ENCODE measurements at places on chromosomes 12 and 14.

GRCh38 chr14:23060536-23061260 is 3.4 kb upstream of the CDH24 start:
- no peak for DNase-seq

GRCh38 chr14:76647697-76648298 is 113.5 kb upstream of the VASH1 start:
- no peak for DNase-seq

DNA sequence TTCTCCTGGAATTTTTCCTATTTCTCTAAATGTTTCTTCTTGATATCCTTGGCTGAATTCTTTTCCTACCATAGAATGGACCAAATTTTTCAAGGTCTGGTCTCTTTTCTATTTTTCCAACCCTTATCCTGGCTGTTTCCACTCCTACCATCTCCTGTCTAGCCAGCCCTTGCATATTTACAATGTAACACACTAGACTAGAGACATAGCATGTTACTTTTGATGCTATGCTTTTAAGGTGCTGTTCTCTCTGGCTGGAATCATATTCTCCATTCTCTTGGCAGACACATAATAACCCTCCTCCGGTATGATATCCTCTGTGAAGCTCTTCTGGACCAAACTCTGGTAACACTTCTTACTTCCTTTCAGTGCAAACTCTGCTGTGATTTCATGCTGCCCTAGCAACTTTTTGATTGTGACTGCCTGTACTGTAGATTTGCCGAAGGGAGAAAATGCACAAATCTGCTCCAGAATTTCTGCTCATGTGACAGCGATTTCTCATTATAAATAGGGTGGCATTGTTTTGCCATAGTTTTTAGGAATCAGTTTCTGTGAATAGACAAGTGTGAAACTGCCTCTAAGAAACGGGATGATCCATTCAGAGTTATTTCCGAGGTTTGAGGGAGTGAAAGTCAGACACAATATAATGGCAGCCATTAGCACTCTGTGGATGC is 284.4 kb downstream of the MDGA2 start:
- no peak for DNase-seq

- no peak for DNase-seq
Observed at GRCh38 chr14:50937325-50937724, 7.0 kb downstream of the PYGL start.

DNA sequence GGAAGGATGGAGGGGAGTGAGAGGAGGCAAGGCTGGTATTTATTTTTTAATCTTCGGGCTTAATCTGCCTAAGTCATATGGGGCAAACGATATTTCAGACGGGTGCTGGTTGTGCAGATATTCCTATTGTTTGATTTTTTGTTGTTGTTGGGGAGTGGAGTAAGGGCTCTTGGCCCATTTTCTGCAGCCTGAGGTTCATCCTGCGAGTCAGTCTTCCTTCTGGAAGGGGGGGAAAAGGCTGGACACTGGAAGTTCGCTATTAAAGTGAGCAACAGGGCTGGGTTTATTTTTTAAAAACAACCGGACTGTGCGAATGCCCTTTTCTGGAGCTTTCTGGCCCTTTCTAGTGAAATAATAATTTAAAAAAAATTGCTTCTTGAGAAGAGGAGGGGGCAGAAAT is 2.3 kb downstream of the NRXN3 start:
- DNase-seq, result no peak

GRCh38 chr14:90514566-90514965 is 117.7 kb downstream of the CALM1 start:
- DNase-seq, result no peak

GRCh38 chr12:128848371-128848770 is 4.9 kb upstream of the GLT1D1 start:
- DNase-seq, result no peak

DNA sequence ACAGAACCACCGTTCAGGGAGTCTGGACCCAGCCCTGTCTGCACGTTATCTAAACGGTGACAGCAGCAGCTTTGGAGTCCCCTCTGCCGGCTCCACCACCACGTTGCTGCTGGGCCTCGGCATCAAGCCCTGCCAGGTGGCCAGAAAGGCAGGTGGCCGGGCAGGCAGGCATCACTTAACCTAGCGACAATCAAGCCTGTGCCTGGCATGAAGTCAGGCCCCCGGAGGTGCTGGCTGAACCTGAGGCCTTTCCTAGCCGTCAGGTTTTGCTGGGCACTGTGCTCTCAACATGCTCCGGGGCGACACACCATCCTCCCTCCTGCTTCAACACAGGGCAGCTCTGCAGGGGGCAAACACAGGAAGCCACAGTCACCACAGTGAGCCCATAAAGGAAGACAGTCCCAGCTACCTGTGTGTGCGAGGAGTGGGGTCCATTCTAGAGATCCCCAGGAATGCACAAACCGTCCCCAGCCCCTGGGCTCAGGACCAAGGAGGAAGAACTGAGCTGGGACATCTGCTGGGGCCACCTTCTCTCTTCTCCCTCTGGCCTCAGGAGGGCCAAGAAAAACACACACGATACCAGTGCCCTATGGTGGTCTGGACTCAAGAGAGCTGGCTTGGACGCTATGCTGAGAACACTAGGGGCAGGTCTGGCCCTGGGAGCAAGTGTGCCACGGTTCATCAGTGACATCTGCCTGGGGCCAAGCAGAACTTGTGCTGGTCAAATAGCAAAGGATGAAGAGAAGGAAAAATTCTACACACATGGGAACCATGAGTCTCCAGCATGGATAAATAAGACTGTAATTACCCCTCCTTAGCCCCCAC is 44.7 kb downstream of the CCDC88C start:
- no peak for DNase-seq

DNA sequence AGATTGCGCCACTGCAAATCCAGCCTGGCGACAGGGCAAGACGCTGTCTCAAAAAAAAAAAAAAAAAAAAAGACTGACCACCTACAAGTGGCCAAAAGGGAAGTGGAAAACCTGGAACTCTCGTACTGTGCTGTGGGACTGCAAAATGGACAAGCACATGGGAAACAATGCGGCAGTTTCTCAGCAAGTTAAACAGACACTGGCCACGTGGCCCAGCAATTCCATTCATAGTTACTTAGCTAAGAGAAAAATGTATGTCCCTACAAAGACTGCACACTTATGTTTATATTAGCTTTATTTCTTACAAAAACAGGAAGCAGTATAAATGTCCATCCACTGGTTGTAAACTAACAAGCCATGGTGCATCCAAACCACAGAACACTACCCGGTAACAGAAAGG is 5.6 kb downstream of the CHFR start:
- no peak for DNase-seq

- no peak for DNase-seq
Observed at GRCh38 chr12:91194500-91194899, 11.9 kb upstream of the DCN start.

DNA sequence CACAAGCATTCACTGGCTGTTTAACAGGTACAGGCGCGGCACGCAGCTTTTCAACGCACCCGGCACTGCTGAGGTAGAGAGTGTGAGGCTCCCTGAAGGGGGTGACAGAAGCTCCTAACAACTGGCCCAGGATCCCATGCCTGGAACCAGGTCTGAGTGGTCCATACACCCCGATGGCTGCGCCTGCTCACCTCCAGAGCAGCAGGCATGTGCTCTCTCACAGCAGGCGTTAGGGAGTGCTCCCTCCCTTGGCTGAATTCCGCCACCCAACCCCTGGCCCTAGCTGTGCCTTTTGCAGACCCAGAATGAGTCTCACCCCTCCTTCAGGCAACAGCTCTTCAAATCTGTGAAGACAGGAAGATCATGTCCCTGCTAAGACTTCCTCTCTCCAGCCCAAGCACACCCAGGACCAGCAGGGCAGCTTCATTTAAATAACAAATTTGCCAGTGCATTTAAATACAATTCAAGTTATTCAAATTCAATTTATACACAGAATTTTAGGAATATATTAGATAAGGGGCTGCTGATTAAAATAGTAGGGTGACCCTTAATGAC is 86.0 kb downstream of the SETD3 start:
- DNase-seq, result no peak

- no peak for DNase-seq
Observed at GRCh38 chr14:55964091-55964490, 154.1 kb upstream of the PELI2 start.

DNA sequence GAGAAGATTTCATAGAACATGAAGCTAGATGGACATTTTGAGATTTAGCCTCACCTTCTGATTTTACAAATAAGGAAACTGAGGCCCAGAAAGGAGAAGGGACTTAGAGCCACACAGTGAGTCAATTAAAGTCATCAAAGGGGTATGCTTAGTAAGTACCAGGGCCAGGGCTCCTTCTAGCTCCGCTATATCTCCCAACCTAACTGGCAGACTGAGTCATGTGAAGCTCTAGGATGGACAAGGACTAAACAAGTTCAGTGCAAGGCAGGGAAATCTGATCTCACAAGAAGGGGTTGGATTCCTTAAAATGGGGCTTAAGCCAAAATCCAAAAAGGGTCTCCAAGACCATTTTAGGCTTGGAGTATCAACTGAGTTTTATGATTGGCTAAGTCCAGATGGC is 215.8 kb downstream of the PHLDA1 start:
- DNase-seq, result no peak

GRCh38 chr12:31020385-31021166 is 53.1 kb upstream of the DDX11 start:
- no peak for DNase-seq

GRCh38 chr12:23221066-23221465 is 596.1 kb downstream of the ETNK1 start:
- no peak for DNase-seq

DNA sequence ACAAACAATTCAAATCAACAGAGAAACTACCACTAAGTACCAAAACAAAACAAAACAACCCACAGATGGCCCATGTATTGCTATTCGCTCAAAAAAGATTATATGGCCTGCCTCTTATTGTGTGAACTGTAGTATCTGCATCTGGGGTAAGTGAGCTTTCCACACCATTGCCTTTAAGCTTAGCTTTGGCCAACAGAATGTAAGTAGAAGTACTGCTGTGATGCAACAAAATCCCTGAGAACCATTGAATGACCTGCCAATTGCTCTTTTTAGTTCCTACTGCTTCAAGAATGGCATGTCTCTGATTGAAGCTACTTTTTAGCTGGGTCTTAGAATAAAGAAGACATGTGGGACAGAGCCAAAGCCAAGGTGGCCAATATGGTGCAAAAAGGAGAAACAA is 32.5 kb downstream of the PPFIA2 start:
- no peak for DNase-seq

DNA sequence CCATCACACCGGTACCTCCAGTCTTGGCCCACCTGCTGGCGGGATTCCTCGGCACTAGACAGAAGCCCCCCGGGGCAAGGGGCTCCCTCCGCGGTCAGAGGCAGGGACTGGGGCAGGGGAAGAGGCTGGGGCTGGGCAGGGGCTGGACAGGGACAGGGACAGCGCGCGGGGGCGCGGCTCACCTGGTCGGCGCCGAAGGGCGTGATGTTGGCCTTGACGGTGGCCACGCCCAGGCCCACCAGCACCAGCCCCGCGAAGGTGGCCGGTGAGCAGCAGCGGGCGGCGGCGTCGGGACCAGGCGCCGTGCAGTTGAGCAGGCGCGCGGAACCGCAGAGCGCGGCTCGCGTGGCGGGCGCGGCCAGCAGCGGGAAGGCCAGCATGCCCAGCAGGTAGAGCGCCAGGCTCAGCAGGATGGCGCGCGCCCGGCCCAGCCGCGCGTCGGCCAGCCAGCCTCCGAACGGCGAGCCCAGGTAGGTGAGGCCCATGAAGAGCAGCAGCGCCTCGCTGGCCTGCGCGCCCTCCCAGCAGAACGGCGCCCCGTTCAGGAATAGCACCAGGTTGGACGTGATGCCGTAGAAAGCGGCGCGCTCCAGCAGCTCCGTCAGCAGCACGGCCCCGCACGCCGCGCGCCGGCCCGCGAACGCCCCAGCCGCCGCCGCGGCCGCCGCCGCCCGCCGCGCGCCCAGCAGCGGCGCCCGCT is 392 bp downstream of the SLC15A4 start:
- no peak for DNase-seq

DNA sequence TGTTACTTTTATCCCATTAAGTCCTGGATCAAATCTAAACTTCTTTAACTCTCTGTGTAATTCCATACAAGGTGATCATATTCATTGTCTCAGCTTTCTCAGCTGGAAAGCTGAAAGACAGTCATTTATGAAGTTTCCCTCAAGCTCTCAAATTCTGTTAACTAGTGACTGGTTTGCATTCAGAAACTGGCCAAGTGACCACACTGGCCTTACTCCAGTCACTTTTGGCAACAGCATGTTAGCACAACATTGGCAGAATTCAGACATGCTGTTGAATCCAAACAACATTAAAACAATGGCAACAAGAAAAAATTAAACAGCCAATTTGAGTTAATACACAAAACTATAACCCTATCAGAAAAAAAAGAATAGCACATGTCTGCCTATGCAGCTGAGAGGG is 343.3 kb downstream of the MDGA2 start:
- DNase-seq, result no peak

GRCh38 chr12:106907411-106907810 is 48.3 kb upstream of the TMEM263 start:
- DNase-seq, result no peak

- DNase-seq, result no peak
Observed at GRCh38 chr12:130014485-130014807, 110.6 kb upstream of the TMEM132D start.

- no peak for DNase-seq
Observed at GRCh38 chr14:78767436-78767835, 597.3 kb downstream of the NRXN3 start.

DNA sequence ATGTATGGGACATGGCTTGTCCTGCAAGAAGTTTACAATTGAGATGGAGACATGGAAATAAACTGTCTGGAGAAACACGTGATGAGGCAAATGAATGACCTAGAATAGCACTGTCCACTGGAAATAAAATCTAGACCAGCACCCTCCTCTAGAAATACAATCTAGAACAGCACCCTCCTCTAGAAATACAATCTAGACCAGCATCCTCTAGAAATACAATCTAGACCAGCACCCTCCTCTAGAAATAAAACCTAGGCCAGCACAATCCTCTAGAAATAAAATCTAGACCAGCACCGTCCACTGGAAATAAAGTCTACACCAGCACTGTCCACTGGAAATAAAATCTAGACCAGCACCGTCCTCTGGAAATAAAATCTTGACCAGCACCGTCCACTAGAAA is 69.2 kb upstream of the RFLNA start:
- no peak for DNase-seq

GRCh38 chr14:61542848-61543790 is 152.2 kb upstream of the HIF1A start:
- no peak for DNase-seq

DNA sequence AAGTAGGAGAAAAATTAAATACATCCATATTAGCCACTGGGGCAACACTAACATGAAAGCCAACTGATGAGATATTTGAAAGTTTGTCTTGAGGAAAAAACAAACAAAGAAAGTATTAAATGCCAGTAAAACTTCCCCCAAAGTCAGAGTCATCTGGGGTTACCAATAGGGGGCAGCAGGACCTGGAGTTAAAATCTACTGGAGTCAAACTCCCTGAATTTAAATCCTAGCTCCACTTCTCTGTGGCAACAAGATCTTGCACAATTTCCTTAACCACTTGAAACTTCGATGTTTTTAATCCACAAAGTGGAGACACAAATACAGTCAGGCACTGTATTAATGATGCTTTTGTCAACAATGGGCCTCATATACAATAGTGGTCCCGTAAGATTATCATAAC is 14.4 kb downstream of the PLEKHG7 start:
- no peak for DNase-seq

GRCh38 chr14:79293482-79294177 is 917.7 kb downstream of the DIO2 start:
- no peak for DNase-seq

- DNase-seq, result no peak
Observed at GRCh38 chr12:131507881-131508280, 203.0 kb upstream of the SFSWAP start.
